GM06990 (cell line): ENCODE measurements at places on chromosomes 7 and 10.

- no peak for DNase-seq
Measured at GRCh38 chr7:115631782-115632181, 398.8 kb downstream of the TFEC start.

DNA sequence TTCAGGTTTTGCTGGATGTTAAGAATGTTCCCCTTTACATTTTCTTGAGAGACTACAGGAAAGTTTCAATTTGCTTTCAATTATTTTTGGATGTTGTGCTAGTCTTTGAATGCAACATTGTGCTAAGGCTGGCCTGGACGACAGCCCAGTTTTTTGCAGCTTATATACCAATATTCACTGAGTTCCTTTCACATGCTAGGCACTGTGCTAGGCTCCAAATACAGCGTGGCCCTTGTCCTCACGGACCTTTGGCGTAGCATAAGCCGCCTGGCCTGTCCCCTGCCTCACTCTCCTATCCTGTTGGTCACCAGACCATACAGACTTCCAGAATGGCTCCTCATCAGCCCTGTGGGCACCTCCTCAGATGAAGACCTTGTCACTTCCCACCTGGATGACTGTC is 19.5 kb upstream of the HSPA12A start:
- DNase-seq, result no peak

GRCh38 chr7:38977685-38978084 is at the start of gene POU6F2:
Gene POU6F2 (plus strand): TSS chr7:38977909. CDS start chr7:38977954, 45 bp downstream.
- no peak for DNase-seq

DNA sequence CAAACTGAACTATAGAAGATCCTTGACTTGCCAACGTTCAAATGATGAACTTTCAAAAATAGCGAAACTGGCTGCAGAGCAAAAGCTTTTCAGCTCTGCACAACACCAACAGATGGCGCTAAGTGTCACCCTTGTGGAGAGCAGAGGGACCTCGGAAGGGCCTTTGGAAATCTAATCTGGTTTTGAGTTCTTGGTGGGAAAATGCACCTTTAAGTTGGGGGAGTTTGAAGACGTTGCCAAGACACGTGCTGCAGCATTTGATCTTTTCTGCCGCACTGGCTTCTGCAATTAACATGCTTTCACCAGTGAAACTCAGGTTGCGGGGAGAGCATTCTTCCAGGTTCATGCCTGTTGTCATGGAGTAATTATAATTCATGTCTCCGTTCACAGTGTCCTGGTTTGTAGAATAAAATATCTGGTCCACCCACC is 26.3 kb upstream of the WDR11 start:
- no peak for DNase-seq

GRCh38 chr10:114239117-114239993 is at the start of gene VWA2:
Gene VWA2 (plus strand): TSS chr10:114239254. CDS start chr10:114248714, 9,460 bp downstream.
- DNase-seq, result peak; percentile 46

DNA sequence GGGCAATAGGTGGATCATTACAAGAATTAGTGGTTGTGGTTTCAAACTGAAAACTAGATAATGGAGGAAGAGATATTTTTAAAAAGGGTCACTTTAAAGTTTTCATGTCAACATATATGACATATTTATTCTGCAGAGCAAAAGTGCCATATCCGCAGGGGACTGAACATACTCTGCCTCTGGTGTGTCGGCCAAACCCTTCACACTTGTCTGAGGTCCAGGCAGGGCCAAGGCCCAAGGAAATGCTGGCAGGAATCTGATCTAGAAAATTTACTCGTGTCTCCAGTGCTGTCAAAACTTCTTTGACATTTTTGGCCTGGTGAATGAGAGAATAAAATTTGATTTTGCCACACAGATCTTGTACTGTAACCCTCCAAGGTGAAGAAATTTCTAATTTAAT is 562.3 kb downstream of the CCSER2 start:
- no peak for DNase-seq

DNA sequence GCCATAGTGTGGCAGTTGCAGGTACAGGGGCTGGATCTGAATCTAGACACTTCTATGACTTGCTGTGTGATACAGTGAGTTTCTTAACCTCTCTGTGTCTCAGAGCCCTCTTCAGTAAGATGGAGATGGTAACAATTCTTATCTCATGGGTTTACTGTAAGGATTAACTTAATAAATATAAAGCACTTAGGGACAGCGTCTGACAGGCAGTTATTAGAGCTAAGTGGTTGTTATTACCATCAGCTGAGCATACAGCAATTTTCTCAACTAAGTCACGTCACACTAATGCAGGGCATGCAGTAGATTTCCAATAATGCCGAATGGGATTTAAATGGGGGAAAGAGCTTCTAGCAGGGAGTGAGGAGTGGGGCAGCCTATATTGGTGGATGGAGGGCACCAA is 162.6 kb downstream of the SH2D4B start:
- no peak for DNase-seq
